ENCODE measurements at places on chromosomes 13 and 19. TPM values are rescaled to one million over a fixed set of nuclear protein-coding genes. Genes with fewer than 3 reads are reported as not detected.

The QPCTL gene
- 17.6 TPM for total RNA-seq

DNA sequence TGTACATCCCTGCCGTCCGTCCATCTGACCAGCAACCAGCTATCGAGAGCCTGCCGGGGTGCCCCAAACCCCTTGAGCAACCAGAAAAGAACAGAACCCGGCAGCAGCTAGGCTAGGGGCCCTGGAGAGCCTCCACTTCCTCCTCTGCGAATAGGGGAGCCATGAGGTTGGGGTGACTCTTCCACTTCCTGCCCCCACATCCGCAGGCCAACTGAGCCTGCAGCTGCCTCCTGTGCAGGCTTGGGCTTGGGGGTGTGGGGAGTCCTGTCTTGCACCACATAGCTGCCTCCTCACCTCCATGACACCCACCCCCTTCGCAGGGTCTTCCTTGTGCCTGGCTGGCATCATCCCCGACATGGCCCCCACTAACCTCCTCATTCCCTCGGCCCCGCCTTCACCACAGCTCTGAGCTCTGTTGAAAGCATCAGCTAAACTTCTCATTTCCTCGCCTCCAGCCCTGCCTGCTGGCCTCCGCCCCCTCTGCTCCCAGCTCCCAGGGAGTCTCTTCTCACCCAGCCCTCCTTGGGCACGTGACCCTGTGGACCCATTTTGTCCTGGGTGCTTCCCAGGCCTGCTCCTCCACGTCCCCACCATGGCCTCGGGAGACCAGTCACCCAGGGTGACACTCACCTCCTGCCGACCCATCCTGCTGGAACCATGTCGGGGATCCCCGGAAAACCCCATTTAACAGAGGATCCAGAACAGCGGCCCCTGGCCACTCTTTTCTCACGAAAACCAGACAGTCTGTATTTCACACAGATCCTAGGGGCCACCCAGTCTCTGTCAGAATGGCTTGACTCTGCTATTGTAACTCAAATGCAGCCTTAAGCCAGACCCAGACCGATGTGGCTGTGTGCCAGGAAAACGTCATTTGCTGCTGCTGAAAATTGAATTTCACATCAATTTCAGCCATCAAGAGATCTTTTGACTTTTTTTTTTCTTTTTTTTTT lies 50.4 kb downstream of the MYO9B start:
- H3K27ac ChIP-seq, result no peak overlapping the region
- no peak overlapping the region for H3K4me3 ChIP-seq
- no peaks in the 10 kb centered on the region for H3K27me3 ChIP-seq

- DNase-seq, result no peak
- no peak overlapping the region for H3K27ac ChIP-seq
- peaks cover 3% of the 10 kb centered on the region for H3K36me3 ChIP-seq
- H3K4me3 ChIP-seq, result no peak overlapping the region
These were observed 9.1 kb upstream of the SHISA7 start for GRCh38 chr19:55451965-55452748.

The UGGT2 gene
- total RNA-seq, result 25.1 TPM

DNA sequence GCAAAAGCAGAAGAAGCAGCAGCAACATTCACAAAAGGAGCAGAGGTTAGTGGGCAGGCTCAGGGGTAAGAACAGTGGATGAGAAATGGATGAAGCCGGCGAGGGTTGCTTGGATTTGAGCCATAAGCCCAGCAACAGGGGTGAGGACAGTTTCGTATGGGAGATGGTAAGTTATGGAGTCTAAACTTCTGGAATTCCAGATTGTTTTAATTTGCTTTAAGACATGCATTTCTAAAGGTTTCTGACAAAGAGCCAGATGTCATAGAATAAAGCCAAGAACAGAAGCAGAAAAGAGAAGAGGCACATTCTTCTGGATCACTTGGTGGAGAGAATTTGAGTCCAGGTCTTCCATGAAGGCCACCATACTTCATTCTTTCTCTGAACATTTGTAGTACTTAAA lies 76.6 kb downstream of the TNFSF11 start:
- H3K27ac ChIP-seq, result no peak overlapping the region
- no peak for DNase-seq
- H3K36me3 ChIP-seq, result no peaks in the 10 kb centered on the region
- H3K4me1 ChIP-seq, result no peaks in the 10 kb centered on the region

The PCP2 gene
- not detected for total RNA-seq

DNA sequence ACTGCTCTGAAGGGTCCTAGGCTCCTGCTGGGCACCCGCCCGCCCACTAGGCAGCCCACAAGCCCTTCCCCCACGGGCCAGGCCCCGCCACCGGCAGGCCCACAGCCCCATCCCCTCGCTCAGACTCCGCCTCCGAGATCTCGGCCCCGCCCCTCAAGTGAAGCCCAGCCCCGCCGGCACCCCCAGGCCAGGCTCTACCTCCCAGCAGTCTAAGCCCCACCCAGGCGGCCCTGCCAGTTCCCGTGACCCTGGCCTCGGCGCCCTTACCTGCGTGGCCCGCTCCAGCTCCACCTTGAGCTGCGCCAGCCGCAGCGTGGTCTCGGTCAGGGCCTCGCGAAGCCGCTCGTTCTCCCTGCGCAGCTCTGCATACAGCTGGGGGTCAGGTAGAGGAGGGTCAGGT lies 16.3 kb downstream of the EPS8L1 start:
- no peak for DNase-seq
- peaks cover 33% of the 10 kb centered on the region for H3K36me3 ChIP-seq
- no peaks in the 10 kb centered on the region for H3K27me3 ChIP-seq
- peaks cover 13% of the 10 kb centered on the region for H3K4me1 ChIP-seq
- H3K4me3 ChIP-seq, result no peak overlapping the region

DNA sequence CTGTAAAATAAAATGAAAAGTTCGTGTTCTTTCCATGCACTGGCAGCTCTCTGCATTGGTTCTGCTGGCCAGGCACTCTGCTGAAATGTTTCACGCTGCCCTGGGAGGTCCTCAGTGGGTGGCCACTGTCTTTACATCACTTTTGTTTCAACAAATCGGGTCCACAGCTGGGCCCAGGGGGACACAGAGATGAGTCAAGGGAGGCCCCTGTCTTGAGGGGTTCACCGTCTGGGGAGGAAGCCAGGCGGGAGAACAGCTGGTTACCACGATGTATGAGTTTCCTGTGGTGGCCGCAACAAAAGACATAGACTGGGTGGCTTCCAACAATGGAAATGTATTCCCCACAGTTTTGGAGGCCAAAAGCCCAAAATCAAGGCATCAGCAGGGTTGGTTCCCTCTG lies 5.1 kb upstream of the KLF2 start:
- no peak overlapping the region for H3K4me3 ChIP-seq
- peaks cover 24% of the 10 kb centered on the region for H3K4me1 ChIP-seq
- H3K27ac ChIP-seq, result no peak overlapping the region
- no peak for DNase-seq
- no peaks in the 10 kb centered on the region for H3K27me3 ChIP-seq

The CD79A gene
- total RNA-seq, result not detected

DNA sequence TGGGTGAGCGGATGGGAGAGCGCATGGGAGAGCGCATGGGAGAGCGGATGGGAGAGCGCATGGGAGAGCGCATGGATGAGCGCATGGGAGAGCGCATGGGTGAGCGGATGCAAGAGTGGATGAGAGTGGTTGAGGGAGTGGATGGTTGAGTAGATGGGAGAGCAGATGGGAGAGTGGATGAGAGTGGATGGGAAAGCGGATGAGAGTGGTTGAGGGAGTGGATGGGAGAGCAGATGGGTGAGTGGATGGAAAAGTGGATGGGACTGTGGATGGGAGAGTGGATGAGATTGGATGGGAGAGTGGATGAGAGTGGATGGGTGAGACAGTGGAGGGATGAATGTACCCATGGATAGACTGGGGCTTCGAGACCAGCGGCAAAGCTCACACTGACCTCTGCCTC lies 8.6 kb upstream of the TEKTIP1 start:
- DNase-seq, result no peak
- H3K27ac ChIP-seq, result no peak overlapping the region
- H3K4me3 ChIP-seq, result no peak overlapping the region

GRCh38 chr19:3547301-3547731 lies 8.3 kb downstream of the TEKTIP1 start:
- H3K36me3 ChIP-seq, result peaks cover 2% of the 10 kb centered on the region
- H3K27me3 ChIP-seq, result no peaks in the 10 kb centered on the region

- no peaks in the 10 kb centered on the region for H3K27me3 ChIP-seq
- H3K27ac ChIP-seq, result no peak overlapping the region
- DNase-seq, result no peak
- H3K4me3 ChIP-seq, result no peak overlapping the region
- H3K36me3 ChIP-seq, result no peaks in the 10 kb centered on the region
These were observed 845.3 kb upstream of the MIR17HG start for GRCh38 chr13:90502153-90502552.

- no peaks in the 10 kb centered on the region for H3K36me3 ChIP-seq
- DNase-seq, result no peak
- no peaks in the 10 kb centered on the region for H3K4me1 ChIP-seq
- H3K27ac ChIP-seq, result no peak overlapping the region
These were observed 368.8 kb upstream of the TSHZ3 start for GRCh38 chr19:31718032-31718431.

The LIN7B gene
- 4.2 TPM for total RNA-seq

DNA sequence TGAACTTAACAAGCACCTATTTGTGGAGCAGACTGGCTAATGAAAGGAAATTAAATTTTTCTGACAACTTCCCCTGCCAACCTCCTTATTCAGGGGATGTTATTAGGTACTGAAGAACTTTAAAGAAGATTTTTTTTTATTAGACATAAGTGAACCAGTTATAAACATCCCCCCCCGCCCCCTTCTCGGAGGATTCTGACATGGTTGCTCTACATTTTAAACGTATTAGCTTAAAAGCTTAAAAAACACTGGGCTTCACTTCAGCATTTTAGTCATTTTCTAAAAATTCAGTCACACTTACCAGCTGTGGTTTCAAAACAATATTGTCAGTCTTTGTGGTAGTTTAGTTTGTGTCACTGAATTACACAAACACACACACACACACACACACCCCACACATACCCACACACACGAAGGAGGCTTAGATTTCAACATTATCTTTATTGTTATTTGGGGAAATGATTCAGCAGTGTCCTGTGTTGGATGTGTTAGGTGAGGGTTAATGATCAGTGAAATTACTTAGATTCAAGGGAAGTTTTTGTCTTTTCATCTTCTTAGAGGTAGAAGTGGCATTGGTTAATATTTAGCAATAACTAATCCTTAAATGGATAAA lies 145.7 kb downstream of the PCCA start:
- no peaks in the 10 kb centered on the region for H3K36me3 ChIP-seq
- H3K27ac ChIP-seq, result no peak overlapping the region
- H3K4me1 ChIP-seq, result peaks cover 19% of the 10 kb centered on the region
- H3K27me3 ChIP-seq, result no peaks in the 10 kb centered on the region

DNA sequence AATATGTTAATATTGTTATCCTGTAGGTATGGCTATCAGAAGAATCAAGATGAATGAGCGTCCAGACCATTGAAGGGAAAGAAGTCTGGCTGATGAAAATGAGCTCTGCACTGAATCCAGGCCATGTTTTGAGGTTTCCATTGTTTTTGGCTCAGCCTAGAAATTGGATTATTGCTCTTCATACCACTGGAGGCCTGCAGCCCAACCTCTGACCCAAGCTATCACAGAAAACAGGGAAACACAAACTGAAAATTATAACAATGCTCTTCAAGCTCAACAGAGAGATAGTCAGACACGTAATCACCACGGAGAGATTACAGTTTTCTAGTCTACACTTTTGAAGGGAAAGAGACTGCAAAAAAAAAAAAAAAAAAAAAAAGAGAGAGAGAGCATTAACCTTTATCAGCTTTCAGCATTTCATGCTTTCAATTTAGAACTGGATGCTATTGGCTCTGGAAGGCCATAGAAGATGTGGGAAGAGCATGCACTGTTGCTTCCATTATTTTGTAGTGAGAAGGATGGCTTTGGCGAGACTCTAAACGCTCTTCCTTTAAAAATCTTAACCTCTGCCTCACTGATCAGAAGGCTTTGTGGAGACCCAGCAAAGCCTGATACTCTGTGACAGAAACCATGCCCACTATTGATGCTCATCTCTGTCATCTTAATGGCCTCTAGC lies 10.8 kb downstream of the EDNRB start:
- H3K27ac ChIP-seq, result peak overlapping the region; percentile 50
- H3K4me3 ChIP-seq, result no peak overlapping the region
- no peaks in the 10 kb centered on the region for H3K36me3 ChIP-seq
- no peaks in the 10 kb centered on the region for H3K27me3 ChIP-seq
